NCI-H2081 (cell line): ENCODE measurements at places on chromosomes 1 and 21.

DNA sequence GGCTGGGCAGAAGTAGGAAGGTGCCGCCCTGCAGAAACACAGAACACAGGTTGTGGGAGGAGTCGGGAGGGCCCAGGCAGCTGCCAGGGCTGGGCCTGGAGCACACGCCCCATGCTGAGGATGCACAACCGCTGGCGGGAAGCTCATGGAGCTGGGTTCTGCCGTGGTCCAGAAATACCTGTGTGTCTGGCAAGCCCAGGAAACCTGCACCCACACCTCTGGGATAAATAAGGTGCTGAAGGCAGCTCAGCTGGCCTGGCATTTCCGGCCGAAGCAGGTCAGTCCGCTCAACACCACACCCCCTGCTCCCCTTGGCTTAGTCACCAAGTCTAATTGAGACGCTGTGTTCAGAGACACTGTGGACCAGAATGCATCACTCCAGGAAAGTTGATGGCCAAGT is 32.1 kb downstream of the CTNNBIP1 start:
- DNase-seq: peak; percentile 31

GRCh38 chr1:229600229-229600628 is 25.7 kb downstream of the TAF5L start:
- no peak for DNase-seq

GRCh38 chr21:44926331-44927101 is 5.8 kb upstream of the ITGB2 start:
- no peak for DNase-seq

GRCh38 chr1:236139495-236139894 is 2.8 kb upstream of the GPR137B start:
- DNase-seq: no peak

DNA sequence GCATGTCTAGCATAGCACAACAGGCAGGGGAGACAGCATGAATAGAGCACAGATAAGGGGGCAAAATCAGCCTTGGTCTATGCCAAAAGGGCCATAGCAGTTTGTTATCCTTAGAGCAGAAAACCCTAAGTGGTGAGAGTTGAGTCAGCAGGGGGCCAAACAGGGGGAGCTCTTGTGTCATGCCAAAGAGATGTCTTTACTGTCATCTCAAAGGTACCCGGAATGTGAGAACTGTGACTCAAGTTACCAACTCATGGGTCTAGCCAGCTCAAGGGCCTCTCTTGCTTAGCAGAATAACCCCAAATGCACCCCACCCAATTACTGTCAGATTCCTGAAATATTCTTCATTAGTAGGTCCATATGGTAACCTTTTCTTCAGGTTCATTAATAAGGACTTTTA is 45.9 kb upstream of the NRDC start:
- no peak for DNase-seq

- no peak for DNase-seq
These were observed 11.0 kb upstream of the LMNA start for GRCh38 chr1:156103521-156103947.

DNA sequence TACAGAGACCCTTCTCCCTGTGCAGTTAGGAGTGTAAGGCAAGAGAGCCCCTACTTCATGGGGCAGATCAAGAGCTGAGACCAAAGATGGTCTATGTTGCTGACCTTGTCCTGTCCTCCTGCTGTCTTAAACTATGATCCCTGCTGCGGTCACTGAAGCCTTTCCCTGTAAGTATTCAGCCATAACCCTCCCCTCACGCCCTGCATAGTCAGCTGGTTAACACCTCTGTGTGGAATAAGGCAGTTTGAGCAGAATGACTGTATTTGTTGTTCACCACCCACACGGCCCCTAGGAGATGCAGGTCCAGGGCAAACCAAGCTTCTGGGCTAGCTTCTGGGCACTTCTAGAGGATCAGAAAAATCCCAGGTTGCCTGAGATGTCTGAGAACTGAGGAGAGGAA is 356 bp downstream of the TSPAN1 start:
- no peak for DNase-seq
